ENCODE measurements at places on chromosomes 3 and 15. TPM values are rescaled to one million over a fixed set of nuclear protein-coding genes. Genes with fewer than 3 reads are reported as not detected.
A peak's percentile ranks its signal among the peaks of the same experiment; 100 is the strongest.

GRCh38 chr15:70111203-70112073, 13.7 kb upstream of the TLE3 start:
- no peak for DNase-seq
- H3K4me3 ChIP-seq, result no peak overlapping the region
- H3K4me1 ChIP-seq, result peaks cover 8% of the 10 kb centered on the region
- no peaks in the 10 kb centered on the region for H3K27me3 ChIP-seq
- peak overlapping the region; percentile 60 for H3K27ac ChIP-seq

DNA sequence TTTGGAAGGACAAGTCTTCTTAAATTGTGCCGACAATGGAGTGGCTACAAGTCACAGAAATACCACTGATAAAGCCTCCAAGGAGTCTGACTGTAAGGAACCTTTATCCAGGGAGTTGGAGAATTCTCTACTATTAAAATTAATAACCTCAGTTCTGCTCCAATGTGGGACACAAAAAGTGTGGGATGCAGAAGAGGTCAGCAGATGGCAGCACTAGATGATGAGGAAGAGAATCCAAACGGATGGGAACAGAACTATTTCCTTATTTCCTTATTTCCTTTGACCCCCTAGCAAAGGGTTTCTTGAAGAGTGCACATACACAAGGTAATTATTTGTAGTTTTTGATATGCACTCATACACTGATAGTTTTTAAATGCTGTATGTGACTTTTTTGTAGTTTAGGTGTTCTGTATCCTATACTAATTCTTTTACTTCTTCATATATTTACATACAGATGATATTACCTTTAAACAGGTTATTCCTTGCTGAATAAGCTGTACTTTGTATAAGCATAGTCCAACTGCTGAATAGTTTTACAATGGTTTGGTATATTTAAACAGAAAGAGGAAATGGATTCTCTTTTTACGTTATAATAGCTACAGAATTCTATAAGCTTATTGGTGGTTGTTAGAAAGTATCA, 25.6 kb upstream of the NLGN1 start:
- no peaks in the 10 kb centered on the region for H3K36me3 ChIP-seq
- H3K27ac ChIP-seq, result no peak overlapping the region
- DNase-seq, result no peak
- no peaks in the 10 kb centered on the region for H3K27me3 ChIP-seq
- no peak overlapping the region for H3K4me3 ChIP-seq
- no peaks in the 10 kb centered on the region for H3K4me1 ChIP-seq

The AQP9 gene
- total RNA-seq, result not detected

The ISL2 gene
- 0.51 TPM for total RNA-seq

GRCh38 chr3:67783281-67784250, 129.2 kb upstream of the SUCLG2 start:
- peak; percentile 32 for DNase-seq
- H3K4me3 ChIP-seq, result no peak overlapping the region
- no peaks in the 10 kb centered on the region for H3K27me3 ChIP-seq
- no peaks in the 10 kb centered on the region for H3K4me1 ChIP-seq

The ITGB5 gene
- 446 TPM for total RNA-seq

DNA sequence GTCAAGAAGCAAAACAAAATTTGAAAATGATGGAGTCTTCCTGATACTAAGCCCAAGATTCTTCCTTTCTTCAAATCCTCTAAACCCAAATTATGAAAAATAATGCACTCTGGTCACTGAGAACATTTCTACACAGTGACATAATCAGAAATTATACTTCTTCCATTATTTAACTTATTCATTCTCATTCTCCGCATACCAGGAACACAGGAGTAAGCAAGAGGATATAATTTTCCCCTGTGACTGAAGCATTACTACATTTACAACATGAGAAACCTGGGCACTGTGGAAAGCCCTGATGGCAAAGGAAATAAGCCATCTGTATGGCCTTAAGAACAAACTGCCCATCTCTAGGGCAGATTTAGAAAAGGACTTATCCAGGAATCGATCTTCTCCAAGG, 47.0 kb downstream of the EXD1 start:
- no peak for DNase-seq
- H3K36me3 ChIP-seq, result no peaks in the 10 kb centered on the region
- no peaks in the 10 kb centered on the region for H3K4me1 ChIP-seq
- H3K4me3 ChIP-seq, result no peak overlapping the region

DNA sequence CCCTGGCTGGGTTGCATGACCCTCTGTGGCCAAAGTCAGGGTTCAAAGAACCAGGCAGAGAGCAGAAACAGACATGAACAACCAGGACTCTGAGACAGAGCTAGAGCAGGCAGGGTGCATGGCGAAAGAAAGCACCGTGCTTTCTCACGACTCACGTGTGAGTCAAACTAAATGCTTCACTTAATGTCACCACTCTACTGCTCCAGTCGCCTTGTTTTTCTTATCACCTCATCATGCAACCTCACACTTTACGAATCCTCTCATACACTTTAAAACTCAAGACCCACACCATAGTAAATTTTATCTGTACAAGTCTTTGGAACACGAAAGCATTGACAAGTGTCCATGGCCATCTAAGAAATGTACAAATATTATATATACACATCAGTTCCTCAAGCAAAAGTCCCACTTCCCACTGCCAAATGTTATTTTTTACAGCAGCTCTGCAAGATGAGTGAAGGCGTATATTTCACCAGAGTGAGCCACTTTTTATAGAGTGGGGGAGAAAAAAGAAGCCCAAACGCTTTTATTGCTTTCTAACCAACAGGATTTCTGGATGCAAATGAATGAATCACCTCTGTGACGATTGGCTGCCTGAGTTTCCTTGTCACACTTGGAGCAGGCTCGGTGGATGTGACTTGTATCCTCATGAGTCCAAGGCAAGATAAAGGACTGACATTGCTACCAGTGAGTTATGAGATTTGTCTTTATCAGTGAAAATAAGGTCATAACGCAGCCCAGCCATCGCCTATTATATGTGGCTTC, 16.0 kb upstream of the MEGF11 start:
- no peak overlapping the region for H3K4me3 ChIP-seq
- H3K36me3 ChIP-seq, result no peaks in the 10 kb centered on the region
- no peak overlapping the region for H3K27ac ChIP-seq

- DNase-seq, result no peak
- no peaks in the 10 kb centered on the region for H3K27me3 ChIP-seq
- no peaks in the 10 kb centered on the region for H3K4me1 ChIP-seq
- no peaks in the 10 kb centered on the region for H3K36me3 ChIP-seq
- no peak overlapping the region for H3K27ac ChIP-seq
Measured at GRCh38 chr3:177578488-177578887, 381.2 kb upstream of the TBL1XR1 start.

GRCh38 chr3:161691677-161692076, 195.1 kb downstream of the OTOL1 start:
- H3K4me1 ChIP-seq, result no peaks in the 10 kb centered on the region
- no peaks in the 10 kb centered on the region for H3K36me3 ChIP-seq
- no peak for DNase-seq
- no peaks in the 10 kb centered on the region for H3K27me3 ChIP-seq
- H3K27ac ChIP-seq, result no peak overlapping the region

The C2CD4A gene
- 0.15 TPM for total RNA-seq

DNA sequence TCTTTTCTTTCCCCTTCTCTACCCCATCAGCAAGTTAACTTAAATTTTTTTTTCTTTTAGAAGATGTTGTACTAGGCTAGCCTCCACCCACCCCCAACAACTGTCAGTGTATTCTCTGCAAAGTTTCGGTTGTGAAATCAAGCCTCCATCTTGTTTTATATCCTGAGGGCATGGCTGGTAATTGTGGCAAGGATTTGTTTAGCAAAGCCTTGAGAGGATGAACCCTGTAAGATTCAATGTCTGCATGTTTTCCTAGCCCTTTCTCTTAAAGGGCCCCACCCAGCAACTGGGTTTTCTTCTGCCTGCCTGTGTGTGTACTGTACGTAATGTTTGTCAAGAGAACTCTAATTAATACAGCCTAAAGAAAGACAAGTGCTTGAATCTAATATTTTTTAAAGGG, 475.3 kb downstream of the FHIT start:
- no peak for DNase-seq
- no peaks in the 10 kb centered on the region for H3K27me3 ChIP-seq
- H3K36me3 ChIP-seq, result no peaks in the 10 kb centered on the region
- H3K4me1 ChIP-seq, result no peaks in the 10 kb centered on the region
- no peak overlapping the region for H3K27ac ChIP-seq
- no peak overlapping the region for H3K4me3 ChIP-seq

DNA sequence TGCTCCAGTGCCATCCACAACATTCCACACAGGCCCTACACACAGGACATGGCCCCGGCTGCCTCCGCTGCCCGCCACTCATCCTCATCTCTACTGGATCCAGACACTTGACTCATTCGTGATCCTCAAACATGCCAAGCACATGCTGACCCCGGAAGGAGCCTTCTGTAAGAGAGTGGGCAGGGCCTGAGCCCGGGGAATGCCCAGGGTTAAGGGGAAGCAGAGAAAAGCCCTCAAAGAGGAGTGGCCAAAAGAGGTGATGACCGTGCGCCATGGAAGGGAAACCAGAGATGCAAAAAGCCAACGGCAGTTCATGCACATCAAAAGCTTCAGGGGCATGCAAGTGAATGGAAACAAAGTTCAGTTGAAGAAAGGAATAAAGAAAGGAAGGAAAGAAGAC, 46.1 kb downstream of the RFTN1 start:
- H3K27ac ChIP-seq, result no peak overlapping the region
- H3K4me1 ChIP-seq, result no peaks in the 10 kb centered on the region
- no peak overlapping the region for H3K4me3 ChIP-seq
- no peaks in the 10 kb centered on the region for H3K36me3 ChIP-seq

DNA sequence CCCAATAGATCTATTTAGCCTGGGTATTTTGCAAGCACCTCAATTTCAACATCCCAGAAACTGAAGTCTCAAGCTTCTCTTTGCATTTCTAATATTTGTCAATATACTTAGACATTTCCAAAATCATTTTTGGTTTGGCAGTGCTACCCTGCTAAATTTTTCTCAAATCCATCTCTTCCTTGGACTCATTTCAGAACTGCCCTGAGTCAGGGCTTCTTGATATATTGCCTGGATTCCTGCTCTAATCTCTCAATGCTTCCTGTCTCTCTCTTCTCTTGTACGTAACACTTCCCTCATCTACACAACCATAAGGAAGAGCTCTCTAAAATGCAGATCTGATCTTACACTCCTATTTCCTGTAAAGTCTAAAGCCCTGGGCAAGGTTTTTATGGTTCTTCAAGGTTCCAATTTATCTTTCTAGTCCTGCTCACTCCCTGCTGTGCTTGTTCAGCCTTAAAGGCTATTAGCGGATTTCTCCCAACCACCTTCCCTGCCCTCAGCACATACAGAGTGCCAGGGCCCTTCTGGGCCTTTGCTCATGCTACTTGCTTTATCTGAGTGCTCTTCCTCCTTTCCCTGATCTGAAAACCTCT, 53.0 kb upstream of the MME start:
- no peak overlapping the region for H3K27ac ChIP-seq
- H3K36me3 ChIP-seq, result no peaks in the 10 kb centered on the region
- DNase-seq, result no peak
- no peaks in the 10 kb centered on the region for H3K4me1 ChIP-seq
- H3K27me3 ChIP-seq, result no peaks in the 10 kb centered on the region
